ENCODE measurements at places on chromosomes 1 and 21.

DNA sequence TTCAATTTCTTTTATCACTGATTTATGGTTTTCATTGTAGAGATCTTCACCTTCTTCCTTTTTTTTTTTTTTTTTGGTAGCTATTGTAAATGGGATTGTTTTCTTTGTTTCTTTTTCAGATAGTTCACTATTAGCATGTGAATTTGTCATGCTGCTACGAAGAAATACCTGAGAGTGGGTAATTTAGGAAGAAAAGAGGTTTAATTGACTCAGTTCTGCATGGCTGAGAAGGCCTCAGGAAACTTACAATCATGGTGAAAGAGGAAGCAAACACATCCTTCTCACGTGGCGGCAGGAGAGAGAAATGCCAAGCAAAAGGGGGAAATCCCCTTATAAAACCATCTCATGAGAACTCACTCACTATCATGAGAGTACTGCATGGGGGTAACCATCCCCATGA, 66.4 kb downstream of the DAB1 start:
- H3K4me1 ChIP-seq: peaks cover 5% of the 10 kb centered on the region
- no peak overlapping the region for H3K4me3 ChIP-seq
- no peaks in the 10 kb centered on the region for H3K36me3 ChIP-seq
- no peaks in the 10 kb centered on the region for H3K27me3 ChIP-seq

DNA sequence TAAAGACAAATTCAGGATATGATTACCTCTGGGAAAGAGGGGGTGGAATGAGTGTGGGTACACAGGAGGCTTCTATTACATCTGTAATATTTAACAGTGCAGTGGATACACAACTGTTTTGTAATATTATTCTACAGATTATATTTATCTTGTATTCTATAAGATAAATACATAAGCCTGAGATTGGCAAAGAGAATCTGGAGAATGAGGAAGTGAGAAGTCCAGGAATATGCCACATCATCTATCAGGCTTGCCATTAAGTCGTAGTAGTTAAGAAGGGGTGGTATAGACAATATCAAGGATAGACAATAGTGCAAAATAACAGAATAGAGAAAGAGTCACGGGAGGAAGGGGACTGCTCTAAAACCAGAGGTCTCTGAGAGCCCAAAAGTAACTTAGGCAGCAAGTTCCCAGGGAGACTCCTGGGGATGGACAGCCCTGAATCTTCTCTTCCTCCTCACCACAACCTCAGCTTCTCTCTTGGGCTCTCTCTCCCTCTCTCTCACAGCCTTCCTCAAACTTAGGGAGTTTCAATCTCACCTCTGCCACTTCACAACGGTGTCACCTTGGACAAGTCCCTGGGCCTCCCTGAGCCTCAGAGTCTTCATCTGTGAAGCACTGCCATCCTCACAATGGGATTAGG, 14.0 kb upstream of the PTAFR start:
- no peaks in the 10 kb centered on the region for H3K27me3 ChIP-seq
- DNase-seq: peak; percentile 41
- no peaks in the 10 kb centered on the region for H3K36me3 ChIP-seq
- peak overlapping the region; percentile 47 for H3K27ac ChIP-seq
- H3K4me3 ChIP-seq: no peak overlapping the region

DNA sequence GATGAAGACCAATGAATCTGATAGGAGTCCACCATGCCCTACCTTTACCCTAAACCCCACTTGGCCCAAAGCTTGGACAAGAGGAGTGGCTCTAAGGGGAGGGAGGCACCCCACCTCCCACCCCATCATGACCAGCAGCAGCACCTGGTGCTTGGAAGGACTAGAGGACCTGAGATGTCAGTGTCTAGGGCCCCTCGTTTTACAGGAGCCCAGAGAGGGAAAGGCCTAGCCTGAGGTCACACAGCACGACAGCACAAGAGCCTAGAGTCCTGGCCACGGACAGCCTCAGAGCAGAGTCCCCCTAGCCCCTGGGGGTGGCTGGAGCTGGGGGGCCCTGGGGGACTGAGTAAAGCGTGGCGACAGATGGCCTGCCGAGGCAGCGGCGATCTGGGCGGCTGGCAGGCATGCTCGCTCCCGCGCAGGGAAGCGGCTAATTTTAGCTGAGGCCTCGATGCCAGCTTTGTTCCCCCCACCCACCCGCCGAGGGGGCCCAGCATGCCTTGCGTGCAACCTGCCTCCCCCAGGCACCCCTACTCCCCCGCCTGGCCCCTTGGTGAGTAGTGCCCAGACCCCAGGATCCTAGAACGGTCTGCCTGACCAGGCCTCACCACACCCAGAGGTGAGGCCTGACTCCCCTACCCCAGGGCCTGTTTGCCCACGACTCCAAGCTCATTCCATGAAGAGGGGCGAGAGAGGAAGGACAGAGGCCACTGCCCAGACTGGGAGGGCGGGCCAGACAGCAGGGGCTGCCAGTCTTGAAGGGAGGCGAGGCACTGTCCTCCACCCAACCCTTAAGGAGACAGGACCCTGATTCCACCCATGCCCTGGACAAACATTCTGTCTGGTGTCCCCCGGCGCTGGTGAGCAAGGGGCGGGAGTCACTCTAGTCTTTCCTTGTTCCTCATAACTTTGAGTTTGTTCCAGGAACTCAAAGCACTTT, 39.0 kb downstream of the AHDC1 start:
- no peaks in the 10 kb centered on the region for H3K27me3 ChIP-seq
- H3K4me1 ChIP-seq: peaks cover 56% of the 10 kb centered on the region
- H3K4me3 ChIP-seq: no peak overlapping the region
- H3K36me3 ChIP-seq: no peaks in the 10 kb centered on the region
- no peak for DNase-seq

GRCh38 chr1:94595658-94596057, 54.1 kb upstream of the F3 start:
- no peaks in the 10 kb centered on the region for H3K36me3 ChIP-seq
- H3K27me3 ChIP-seq: peaks cover 2% of the 10 kb centered on the region
- H3K4me3 ChIP-seq: no peak overlapping the region
- H3K27ac ChIP-seq: no peak overlapping the region

- peaks cover 1% of the 10 kb centered on the region for H3K27me3 ChIP-seq
- DNase-seq: no peak
- H3K27ac ChIP-seq: no peak overlapping the region
- H3K4me1 ChIP-seq: no peaks in the 10 kb centered on the region
Measured at GRCh38 chr1:163444665-163445064, 122.9 kb downstream of the NUF2 start.

- H3K27ac ChIP-seq: no peak overlapping the region
- no peaks in the 10 kb centered on the region for H3K36me3 ChIP-seq
- no peak for DNase-seq
- H3K4me1 ChIP-seq: peaks cover 2% of the 10 kb centered on the region
- H3K27me3 ChIP-seq: peaks cover 62% of the 10 kb centered on the region
- no peak overlapping the region for H3K4me3 ChIP-seq
Measured at GRCh38 chr1:226551299-226551698, 2.7 kb downstream of the STUM start.

DNA sequence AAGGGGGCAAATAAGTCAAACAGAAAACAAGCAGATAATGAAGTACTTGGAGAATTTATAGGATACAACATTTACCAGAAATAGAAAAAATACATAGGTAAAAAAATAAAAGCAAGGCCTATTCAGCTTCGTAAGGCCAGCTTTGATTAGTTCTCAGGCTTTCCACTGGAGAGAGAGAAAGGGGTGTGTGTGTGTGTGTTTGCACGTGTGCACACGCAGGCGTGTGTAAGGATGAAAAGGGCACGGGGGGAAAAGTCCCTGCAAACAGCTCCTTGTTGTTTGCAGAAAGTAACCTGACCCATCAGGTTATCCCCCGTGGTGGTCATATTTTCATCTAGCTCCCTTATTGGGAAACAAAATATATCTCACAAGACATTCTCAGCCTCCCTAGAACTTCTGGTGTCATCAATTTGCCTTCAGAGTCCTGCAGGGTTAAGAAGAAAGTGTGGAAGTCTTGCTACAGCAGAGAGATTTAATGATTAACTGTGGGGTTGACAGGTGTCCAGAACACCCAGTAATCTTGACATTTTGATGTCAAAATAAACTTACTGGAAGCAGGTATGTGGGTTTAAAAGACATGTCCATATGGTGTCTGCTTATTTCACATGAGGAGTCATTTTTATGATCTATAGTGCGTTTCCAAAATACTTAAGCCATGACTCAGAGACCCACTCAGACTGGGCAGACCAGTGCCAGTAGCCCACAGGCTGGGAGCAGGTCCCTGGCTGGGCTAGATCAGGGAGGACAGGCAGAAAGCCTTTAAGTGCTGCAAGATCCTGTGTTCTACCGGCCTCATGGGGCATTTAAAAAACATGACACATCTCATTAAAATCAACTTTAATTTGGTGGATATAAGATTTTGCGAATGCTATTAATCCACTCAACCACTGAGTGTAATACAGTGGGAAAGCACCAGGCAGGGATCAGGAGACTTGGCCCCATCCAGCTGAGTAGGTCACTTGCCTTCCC, 487.6 kb upstream of the CAMK1G start:
- H3K4me3 ChIP-seq: no peak overlapping the region
- no peak overlapping the region for H3K27ac ChIP-seq
- no peaks in the 10 kb centered on the region for H3K4me1 ChIP-seq
- no peaks in the 10 kb centered on the region for H3K27me3 ChIP-seq

DNA sequence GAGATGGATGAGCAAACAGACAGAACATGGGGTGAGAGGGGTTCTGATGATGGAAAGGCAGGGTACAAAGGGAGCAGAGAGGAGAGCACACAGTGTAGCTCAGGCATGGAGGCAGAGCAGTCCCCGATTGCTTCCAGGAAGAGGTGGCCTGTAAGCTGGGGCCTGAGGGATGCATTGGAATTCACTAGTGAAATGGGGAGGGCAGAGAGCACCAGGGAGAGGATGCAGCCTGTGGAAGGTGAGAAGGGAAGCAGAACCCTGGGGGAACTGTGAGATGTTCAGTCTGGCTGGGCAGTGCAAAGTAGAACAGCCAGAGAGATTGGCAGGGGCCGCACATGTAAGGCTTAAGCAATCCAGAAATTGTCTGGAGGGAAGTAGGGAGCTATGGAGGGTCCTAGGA, 12.2 kb downstream of the ZNF362 start:
- no peak for DNase-seq
- no peak overlapping the region for H3K4me3 ChIP-seq
- H3K27ac ChIP-seq: no peak overlapping the region
- peaks cover 2% of the 10 kb centered on the region for H3K4me1 ChIP-seq
- H3K36me3 ChIP-seq: peaks cover 16% of the 10 kb centered on the region

DNA sequence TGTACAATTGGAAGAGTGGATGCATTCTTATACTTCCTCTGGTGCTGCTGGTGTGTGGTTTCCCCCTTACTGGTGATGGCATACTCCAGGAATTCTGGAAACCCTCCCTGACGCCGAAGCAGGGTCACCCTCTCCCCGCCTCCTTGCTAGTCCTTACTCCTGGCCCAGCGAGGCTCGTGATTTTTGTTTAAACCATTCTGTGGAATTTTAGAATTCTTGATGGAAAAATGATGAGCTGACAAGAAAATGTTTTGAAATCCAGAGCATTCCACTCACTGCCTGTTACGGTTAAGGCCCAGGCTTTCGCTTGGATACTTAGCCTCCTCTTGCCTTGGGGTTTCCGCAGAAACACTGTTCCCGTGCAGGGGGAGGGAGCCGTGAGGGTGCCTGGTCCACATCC, 41.1 kb downstream of the IL6R start:
- peaks cover 4% of the 10 kb centered on the region for H3K27me3 ChIP-seq
- H3K27ac ChIP-seq: peak overlapping the region; percentile 95
- peaks cover 27% of the 10 kb centered on the region for H3K36me3 ChIP-seq
- no peak overlapping the region for H3K4me3 ChIP-seq
- DNase-seq: peak; percentile 97

GRCh38 chr21:31659286-31659535, 282 bp upstream of the SOD1 start:
- H3K4me3 ChIP-seq: peak overlapping the region; percentile 54
- H3K27me3 ChIP-seq: no peaks in the 10 kb centered on the region
- H3K4me1 ChIP-seq: no peaks in the 10 kb centered on the region
- H3K27ac ChIP-seq: 0 out of 2 replicates have a peak overlapping the region, but pooled peaks have one; percentile 23
- H3K36me3 ChIP-seq: peaks cover 8% of the 10 kb centered on the region
- DNase-seq: no peak

GRCh38 chr1:42680921-42681683, 1.1 kb upstream of the YBX1 start:
- H3K4me1 ChIP-seq: peaks cover 10% of the 10 kb centered on the region
- DNase-seq: no peak
- peak overlapping the region; percentile 50 for H3K4me3 ChIP-seq
- peak overlapping the region; percentile 82 for H3K27ac ChIP-seq
- no peaks in the 10 kb centered on the region for H3K27me3 ChIP-seq

Data from IMR-90 (cell line).